Inflammatory macrophage (primary cell): ENCODE measurements at places on chromosomes 7 and 10.

- DNase-seq: no peak
These were observed 28.2 kb downstream of the PPIF start for GRCh38 chr10:79375321-79376077.

- peak; percentile 15 for DNase-seq
These were observed 143.9 kb downstream of the RAPGEF5 start for GRCh38 chr7:22213081-22213480.

DNA sequence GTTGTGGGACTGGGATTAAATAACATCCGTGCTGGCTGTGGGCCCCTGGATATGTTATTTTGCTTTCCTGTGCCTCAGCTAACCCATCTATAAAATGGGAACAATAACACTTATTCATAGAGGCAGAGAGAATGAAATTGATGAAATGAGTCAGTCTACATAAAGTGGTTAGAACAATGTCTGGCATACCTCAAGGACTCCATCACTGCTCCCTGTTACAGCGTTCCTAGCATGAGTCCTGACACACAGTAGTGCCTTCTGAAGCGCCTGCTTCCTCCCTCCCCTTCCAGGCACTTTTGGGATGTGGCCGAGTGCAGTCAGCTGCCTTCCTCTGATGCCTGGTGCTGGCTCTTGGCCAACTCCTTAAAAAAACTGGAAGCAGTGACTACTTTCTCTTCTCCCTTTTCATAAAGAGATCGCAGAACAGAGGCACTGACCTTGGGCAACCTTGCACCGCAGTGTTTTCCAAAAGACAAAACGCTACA is 108.4 kb upstream of the ZMIZ1 start:
- DNase-seq: peak; percentile 91

DNA sequence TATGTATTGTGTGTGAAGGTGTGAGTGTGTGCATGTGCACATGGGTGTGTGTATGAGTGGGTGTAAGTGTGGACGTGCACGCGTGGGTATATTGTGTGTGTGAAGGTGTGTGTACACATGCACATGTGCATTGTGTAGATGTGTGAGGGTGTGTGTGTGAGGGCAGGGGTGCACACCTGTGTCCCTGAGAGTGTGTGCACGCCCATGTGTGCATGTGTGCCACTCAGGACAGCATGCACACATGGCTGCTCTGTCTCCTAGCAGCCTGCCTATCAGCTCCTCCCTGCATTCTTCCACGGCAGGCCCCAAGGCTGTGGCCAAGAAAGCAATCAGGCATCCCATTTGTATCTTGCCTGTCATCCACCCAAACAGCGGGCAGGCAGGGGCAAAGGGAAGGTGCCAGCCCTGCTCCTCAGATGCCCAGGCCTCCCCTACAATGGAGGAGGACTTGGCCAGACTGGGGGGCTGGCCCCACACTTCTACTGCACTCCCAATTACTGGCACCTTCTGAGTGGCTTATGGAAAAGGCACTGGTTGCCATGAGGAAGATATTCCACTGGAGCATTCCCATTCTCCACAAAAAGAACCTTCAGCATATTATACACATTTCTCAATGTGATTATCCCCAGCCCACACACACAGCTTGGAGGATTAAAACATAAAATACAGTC is 380.4 kb upstream of the ZMIZ1 start:
- no peak for DNase-seq

GRCh38 chr7:18831943-18832342 is 285.5 kb downstream of the TWIST1 start:
- no peak for DNase-seq

DNA sequence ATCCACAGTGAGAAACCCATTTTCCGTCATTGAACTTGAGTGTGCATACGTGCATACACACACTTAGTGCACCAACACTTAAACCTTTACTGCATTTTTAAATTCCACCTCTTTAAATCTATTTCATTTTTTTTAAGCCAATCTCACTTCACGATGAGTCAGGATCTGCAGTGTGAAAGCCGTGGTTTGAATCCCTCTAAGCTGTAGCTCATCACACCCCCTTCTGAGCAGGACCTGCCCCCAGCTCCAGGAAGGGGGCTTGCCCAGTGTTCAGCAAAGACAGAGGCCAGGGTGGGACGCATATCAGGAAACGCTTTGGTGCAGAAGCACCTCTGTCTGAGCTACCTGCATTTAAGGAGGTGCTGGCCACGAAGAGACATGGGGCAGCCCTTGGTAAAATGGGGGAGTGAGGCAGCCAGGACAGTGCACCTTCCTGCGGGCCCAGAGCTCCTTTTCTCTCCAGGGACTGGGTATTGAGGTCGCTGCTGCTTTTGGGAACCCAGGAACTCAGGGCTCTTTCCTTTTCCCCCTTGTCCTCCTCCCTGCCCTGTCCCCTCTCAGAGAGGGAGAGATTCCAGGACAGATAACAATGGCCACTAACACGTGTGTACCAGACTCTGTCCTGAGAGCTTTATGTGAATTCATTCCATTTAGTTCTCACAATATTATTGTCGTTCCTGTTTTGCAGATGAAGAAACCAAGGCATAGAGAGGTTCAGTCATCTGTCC is 21.7 kb downstream of the ZNF316 start:
- no peak for DNase-seq
